ENCODE measurements at places on chromosomes 2 and 18.
A peak's percentile ranks its signal among the peaks of the same experiment; 100 is the strongest.

- no peak for DNase-seq
These were observed 432.0 kb downstream of the CCDC85A start for GRCh38 chr2:56615760-56616159.

GRCh38 chr2:48902521-48902920 lies 147.0 kb upstream of the LHCGR start:
- no peak for DNase-seq

DNA sequence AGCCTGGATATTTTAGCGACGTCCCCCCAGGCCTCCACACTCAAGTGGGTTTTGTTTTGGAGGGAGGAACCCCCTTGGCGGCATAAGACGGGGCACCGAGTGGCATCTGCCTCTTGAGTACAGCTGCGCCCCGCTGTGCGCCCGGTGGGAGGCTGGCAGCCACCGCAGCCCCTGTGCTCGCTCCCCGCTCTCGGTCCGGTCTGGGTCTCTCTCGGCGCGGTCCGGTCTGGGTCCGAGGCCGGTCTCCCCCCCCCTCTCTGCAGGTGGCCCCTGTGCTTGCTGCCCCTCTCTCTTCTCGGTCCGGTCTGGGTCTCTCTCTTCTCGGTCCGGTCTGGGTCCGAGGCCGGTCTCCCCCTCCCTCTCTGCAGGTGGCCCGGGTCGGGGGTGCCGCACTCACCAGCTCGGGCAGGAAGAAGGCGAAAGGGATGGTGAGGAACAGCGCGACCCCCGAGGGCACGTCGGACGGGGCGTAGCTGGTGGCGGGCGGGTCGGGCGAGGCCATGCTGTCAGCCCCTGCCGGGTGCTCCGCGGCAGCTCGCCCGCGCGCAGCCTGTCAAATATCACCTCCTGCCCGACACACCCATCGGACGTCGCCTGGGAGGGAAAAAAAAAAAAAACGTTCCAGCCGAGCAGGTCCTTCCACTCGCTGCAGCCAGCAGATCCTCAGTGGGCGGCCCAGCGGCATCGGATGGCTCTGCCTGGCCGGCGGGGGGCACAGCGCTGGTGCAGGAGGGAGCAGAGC lies at the start of gene MALL:
MALL (minus strand) TSS at position 532 of the 742 bp plus-strand sequence; CDS start at position 502, 30 bp downstream.
- DNase-seq: peak; percentile 38

- DNase-seq: peak; percentile 16
These were observed 8.6 kb upstream of the MTCL1 start for GRCh38 chr18:8696749-8697211.

- no peak for DNase-seq
These were observed 56.4 kb upstream of the PCBP1 start for GRCh38 chr2:70030724-70031420.
